Tibial artery (tissue), 4 donors: ENCODE measurements at places on chromosomes 3 and 15.
A peak's percentile ranks its signal among the peaks of the same experiment; 100 is the strongest.

DNA sequence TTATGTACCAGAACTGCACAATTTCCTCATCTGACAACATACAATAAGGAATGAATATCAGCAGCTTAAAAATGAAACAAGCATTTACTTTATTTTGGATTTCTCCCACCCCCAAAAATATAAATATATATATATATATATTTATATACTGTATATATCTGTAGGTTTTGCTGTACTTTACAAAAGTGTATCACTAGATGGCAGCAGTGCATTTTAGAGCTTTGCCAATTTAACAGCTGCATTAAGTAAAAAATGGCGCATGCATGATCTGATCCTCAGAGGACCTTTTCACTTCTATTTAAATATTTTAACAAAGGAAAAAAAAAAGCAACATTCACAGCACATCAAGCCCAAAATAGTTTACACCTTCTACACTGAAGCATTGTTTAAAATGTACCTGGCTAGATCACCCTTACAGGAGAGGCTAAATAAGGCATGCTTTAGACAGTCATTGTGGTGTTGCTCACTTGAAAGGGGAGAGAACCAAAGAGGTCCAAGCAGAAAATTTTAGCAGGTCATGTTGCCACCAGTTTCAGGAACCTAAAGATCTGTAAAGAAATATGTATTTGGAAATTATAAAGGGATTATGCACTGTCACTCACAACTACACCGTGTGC, 72.6 kb downstream of the NPTN start:
- no peak for DNase-seq

DNA sequence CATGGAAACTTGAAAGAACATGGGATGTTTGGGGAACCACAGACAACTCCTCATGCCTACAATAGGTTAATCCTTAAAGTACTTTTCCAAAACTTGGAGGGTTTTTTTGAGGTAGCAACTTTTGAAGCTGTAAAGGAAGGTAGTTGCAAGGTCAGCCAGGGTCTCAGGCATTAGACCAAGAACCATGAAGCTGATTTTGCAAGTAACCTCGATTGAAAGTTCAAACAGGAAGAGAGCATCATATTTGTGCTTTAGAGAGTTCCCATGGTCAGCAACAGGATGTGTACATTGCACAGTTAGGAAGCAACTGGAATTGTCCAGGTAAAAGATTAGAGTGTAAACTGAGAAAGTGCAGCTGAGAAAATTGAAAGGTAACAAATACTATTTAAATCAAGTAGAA, 199.8 kb upstream of the NR2F2 start:
- DNase-seq, result no peak

DNA sequence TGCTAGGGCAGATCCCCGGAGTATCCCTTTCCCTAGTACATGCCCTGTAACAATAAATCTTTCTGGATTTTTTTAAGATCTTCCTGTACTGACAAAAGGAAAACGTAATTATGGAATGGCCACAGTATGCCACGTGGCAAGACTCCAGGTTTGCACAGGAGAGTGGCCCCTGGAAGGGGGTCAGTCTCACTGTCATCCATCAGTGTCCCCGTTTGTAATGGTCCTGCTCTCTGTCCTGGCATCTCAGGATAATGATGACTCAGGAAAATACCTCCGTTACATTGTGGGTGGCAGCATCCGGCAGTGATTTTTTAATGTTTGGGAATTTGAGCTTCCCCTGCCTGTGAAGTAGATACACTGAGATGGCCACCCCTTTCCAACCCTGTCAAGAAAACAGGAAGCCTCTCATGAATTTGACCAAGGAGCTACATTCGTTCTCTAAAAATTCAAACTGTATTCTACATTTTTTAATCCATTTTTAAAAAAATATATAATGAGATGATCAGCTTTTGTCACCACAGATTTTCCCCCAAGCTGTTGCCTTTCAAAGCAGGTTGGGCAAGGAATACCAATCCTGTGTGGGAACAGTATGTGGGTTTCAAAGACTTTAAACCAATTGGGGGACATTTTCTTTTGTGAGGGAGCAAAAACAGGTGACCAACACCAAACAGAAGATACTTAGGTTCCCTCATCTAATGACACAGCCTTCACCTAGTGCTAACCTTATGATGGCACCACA, 110.4 kb downstream of the C3orf70 start:
- DNase-seq, result no peak

GRCh38 chr3:188153437-188154013, 432 bp upstream of the LPP start:
- peak; percentile 96 for DNase-seq

DNA sequence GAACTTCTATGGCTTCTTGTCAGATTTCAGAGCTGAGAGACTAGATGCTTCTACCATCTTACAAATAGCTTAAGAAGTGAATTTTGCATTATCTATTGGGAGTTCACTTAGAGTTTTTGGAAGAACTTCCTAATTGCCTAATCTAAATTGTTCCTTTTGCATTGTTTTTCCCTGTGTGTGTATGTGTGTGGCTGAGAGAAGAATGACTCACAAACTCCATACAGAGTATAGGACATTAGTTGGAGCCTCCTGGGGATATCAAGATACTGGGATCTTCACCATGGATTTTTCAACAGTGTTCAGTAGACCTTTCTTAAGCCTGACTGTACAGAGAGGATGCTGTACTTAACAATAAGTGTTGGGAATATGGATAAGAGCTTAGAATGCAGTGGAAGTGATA, 10.9 kb downstream of the TLNRD1 start:
- DNase-seq, result no peak

DNA sequence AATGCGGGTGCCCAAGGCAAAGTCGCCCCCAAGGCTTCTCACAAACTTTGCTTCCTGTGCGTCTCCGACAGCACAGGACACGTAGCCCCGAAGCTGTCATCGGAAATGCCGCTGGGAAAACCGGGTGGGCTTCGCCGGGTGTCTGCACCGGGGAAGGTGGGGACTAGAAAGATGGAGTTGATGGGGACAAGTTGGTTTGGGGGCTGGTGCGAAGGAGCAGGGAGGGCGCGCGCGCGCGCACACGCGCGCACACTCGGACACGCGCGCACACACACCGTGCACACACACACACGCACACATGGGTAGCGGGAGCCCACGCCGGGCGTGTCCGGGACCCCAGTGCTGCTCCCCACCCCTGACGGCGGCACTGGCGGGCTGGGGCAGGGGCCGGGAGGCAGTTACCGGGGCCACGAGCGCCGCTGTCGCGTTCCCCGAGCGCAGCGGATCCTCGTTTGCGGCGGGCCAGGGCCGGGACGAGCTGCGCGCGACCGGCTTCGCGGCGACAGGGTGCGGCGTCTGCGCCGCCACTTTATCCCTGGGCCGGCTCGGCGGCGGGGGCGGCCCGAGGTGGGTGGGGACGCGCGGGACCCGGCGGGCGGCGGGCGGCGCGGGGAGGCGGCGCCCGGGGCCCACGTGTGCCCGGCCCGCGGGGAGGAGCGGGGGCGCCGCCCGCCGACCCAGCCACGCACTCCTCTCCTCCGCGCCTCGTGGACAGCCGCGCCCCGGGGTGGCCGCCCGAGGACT, 539 bp upstream of the MGLL start:
- DNase-seq, result peak; percentile 89

- no peak for DNase-seq
Observed at GRCh38 chr3:24624938-24625681, 130.5 kb upstream of the THRB start.

DNA sequence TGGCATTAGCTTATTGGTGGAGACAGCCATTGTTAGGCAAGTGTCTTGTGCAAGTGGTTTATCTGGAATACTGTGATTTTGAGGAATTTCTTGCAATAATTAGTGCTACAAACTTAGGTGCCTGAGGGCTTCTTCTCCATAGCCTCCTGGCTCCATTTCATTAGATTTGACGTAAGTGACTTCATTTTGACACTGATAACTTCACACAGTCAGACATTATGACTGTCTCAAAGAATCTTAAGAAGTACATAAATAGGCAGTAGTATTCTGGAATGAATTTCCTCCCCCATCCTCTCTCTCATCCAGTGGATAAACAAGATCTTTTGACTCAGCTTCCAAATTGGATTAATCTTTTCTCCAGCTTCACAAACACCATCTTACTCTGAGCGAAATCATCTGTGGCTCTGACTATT, 19.0 kb downstream of the ARL14 start:
- no peak for DNase-seq

DNA sequence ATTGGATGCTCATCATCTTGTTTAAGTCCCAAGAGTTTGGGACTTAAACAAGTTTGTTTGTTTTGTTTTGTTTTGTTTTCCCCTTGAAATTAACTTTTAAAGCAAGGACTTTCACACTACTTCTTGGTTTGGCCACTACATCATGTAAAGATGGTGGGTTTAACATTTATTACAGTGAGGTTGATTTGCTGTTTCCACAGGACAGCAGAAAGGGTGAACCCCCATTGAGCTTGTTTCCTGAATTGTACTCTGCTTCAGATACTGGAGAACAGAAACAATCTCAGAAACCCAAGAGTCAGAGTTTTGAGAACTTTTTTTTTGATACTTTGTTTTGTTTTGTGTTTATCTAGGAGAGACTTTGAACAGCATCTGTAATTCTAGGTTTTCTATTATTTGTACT, 6.7 kb downstream of the POU1F1 start:
- DNase-seq, result no peak

- DNase-seq, result no peak
Observed at GRCh38 chr3:181103605-181104004, 114.1 kb upstream of the DNAJC19 start.

- DNase-seq, result no peak
Observed at GRCh38 chr3:153249906-153250305, 87.9 kb downstream of the RAP2B start.

DNA sequence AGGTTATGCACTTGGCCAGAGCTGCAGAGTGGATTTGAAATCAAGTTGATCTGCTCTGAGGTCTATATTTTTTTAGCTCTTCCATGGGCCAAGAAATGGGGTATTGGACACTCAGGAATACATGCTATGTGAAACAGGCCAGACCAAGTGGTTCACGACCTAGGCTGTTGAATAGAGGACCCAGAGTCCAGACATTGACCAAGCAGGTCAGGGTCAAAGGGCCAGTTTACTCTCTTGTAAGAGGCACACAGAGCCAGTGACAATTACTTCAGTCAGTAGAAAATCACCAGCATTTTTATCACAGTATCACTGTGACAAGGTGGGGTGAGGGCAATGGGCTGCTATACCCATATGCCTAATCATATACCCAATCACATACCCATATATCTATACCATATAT, 320.6 kb upstream of the RORA start:
- DNase-seq, result no peak

- DNase-seq, result no peak
Observed at GRCh38 chr3:155981669-155982068, 111.2 kb downstream of the GMPS start.

- no peak for DNase-seq
Observed at GRCh38 chr3:48440590-48440958, 517 bp downstream of the TMA7 start.

- DNase-seq, result no peak
Observed at GRCh38 chr15:63051156-63052066, 8.9 kb downstream of the TPM1 start.

DNA sequence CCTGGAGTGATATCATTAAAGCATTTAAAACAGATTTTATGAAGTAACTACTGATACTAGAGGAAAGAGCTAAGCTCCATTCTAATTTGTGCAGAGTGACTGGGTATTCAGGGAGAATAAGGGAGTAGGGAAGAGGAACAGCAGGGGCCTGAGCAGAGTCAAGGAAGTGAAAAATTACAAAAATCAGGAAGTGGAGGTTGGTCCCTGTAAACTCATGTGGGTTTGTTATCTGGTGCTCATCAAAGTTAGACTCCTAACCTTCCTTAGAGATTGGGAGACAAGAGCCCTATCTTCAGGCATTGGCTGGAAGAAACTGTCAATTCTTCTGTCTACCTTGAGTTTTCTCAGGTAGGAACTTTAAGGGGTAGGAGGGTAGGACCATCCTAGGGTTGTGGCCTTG, 82.5 kb downstream of the NEK11 start:
- DNase-seq, result no peak

DNA sequence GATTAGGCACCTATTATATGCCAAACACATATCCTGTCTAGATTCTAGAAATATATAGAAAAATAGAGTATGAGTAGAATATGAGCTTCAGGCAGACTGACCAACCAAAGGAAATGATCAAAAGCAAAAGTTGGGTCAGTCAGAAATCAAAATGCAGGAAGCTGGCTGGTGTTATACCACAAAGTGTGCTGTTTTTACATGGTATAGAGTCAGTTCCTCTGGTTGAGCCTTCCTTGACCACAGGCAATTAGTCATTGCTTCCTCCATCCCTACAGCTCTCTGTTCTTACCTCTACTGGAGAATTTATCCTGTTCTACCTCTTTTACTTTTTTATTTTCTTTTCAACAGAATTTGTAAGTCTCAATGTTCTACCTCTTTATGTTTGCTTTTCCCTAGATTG, 149.8 kb downstream of the TMCO5A start:
- DNase-seq, result no peak

- DNase-seq, result no peak
Observed at GRCh38 chr15:39028069-39028468, 463.5 kb upstream of the RASGRP1 start.

DNA sequence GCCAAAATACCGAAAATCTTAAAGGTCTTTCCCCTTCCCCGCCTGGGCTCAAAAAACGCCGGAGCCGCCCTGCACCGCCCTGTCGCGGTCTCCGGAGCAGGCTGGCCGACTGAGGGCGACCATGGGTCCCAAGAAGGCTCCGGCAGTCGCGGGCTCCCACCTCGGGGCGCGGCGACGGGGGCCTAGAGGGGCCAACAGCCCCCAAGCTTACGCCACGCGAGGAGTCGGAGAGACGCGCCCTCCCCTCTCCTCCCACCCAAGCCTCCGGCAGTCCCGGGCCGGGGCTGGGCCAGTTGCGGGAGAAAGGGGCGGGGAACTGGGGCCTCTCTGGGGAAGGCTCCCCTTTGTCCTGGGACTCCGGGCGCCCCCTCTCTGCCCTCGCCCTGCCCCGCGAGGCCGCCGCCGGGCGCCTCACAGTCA, 69.2 kb downstream of the GOLGA8B start:
- no peak for DNase-seq

- no peak for DNase-seq
Observed at GRCh38 chr15:92020804-92021203, 167.3 kb downstream of the SLCO3A1 start.

DNA sequence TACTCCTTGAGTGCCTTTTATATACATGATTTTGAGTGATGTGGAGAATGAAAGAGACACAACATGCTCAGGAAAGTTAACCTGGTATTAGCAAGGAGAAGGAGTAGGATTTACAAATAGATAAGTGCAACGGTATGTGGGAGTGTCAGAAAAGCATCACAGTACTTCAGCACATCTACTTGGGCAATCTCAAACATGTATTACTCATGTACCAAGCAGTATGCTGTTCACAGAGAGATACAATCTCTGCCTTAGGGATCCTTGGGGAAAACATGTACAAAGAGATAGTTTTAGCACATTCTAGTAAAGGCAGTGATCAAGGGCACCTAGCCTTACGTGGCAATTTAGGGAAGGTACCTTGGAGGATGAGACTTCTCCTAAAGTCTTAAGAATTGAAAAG, 146.5 kb downstream of the FILIP1L start:
- DNase-seq, result no peak
